ENCODE measurements at places on chromosomes 1 and 21.
A peak's percentile ranks its signal among the peaks of the same experiment; 100 is the strongest.

DNA sequence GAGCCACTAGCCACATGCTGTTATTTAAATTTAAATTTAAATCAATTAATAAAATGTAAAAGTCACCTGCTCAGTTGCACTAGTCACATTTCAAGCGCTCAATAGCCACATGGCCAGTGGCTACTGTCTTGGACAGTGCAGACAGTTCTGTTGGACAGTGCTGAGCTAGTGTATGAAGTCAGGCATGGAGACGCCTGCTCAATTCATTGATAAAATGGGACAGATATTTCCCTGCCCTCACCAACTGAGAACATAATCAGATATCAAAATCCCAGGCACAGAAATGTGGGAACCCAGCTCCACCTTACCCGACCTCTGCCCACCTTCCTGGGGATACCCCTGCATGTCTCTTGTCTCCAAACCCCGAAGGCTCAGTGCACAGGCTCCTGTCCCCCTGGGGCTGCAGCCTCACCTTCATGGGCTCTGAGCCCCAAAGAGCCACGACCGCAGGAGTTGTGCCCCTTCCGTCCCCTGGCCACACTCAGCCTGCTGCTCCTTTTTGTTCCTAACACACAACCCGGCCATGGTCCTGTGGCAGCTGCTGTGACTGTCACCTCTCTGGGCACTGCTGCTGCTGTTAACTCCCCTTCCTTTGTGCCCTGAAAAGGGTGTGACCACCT is 63.5 kb downstream of the TCP10L start:
- DNase-seq: no peak

DNA sequence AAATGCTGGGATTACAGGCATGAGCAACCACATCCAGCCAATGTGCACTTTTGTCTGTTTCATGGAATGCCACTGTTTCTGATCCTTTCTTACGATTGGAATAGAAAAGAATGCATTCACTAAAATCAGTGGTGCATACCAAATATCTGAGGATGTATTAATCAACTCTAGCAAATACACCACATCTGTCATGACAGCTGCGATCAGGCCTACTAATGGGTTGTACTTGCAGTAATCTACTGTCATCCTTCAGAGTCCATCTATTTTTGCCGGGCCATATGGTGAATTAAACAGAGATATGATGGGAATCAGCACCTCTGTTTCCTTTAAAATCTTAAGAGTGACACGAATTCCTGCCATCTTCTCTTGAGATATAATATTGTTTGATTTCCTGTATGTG is 8.5 kb upstream of the USP1 start:
- no peak for DNase-seq

DNA sequence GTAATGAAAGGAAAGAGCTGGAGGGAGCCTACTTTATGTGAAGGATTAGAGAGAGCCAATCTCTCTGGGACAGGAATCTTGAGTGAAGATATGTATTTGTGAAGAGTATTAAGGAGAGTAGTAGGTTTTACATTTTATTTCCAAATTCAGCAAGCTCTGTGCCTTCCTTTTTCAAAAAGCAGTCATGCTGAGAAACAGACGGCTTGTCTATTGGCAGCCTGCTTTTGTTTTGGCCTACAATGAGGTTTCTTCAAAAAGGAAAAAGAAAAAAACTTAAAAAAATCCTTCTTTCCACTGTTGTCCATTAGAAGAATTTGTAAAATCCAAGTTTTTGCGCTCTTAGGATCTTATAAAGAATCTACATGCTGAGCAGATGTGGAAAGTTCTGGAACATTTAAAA is 103.6 kb upstream of the PTGFR start:
- DNase-seq: no peak

DNA sequence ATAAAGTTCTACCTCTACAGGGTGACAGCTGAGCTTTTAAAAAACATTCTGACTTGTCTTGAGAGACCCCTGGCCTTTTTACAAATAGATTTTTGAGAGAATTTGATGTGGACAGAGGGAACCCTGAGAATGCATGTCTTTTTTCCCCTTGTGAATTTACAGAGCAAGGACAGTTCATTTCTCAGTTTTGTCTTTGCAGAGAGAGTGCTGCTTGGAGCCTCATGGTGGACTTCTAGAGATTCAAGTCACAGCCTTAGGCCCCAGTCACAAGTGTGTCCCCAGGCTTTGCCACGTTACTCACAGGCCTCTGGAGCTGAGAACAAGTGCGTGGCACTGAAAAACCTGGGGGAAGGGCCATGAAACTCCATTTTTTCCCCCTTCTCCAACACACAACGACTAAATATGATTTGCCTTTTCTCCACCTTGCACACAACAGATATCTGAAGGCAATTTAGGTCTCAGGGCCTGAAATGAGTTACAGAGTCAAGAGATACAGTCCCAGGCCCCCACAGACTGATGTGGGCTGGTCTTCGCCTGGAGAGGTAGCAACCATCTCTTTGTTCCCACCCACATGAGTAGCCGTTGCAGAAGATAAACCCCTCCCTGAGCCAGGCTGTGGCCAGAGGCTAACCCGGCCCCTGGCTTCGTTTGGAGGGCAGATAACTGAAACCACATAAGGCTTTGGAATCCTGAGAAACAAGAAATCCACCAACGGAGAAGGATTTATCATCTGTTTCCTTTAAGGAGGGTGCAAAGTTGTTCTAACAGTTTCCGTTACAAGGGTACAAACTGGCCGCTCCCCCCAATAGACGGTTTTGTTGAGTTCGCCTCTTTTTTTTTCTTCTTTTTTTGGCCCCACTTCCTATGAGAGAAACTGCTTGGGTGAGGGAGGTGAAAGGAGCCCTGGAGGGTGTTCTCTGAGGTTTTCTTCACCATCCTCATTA is 1.0 kb upstream of the PIGV start:
- peak; percentile 90 for DNase-seq

- DNase-seq: peak; percentile 48
Measured at GRCh38 chr21:46443910-46444309, 14.8 kb upstream of the DIP2A start.

DNA sequence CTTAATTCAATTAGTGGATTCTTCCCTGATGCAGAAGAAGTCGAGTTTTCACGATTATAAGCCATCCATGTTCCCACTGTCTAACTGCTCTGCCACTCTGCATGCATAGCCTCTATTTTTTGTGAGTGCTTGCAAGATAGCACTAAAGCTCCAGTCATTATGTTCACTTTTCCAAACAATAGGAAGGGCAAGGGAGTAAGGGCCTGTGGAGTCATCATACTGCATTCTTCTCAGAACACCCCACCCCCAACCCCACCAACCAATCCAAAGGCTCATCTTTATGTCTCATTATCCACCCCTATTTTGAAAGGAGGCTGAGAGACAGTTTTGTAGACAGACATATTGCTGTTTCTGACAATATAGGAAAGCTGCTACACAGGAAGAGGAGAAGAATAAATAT is 471.7 kb upstream of the ADGRL2 start:
- DNase-seq: no peak

- DNase-seq: no peak
Measured at GRCh38 chr1:5982276-5982675, 9.9 kb downstream of the NPHP4 start.

GRCh38 chr1:104765085-104765484 is 1015.4 kb downstream of the AMY1C start:
- no peak for DNase-seq

DNA sequence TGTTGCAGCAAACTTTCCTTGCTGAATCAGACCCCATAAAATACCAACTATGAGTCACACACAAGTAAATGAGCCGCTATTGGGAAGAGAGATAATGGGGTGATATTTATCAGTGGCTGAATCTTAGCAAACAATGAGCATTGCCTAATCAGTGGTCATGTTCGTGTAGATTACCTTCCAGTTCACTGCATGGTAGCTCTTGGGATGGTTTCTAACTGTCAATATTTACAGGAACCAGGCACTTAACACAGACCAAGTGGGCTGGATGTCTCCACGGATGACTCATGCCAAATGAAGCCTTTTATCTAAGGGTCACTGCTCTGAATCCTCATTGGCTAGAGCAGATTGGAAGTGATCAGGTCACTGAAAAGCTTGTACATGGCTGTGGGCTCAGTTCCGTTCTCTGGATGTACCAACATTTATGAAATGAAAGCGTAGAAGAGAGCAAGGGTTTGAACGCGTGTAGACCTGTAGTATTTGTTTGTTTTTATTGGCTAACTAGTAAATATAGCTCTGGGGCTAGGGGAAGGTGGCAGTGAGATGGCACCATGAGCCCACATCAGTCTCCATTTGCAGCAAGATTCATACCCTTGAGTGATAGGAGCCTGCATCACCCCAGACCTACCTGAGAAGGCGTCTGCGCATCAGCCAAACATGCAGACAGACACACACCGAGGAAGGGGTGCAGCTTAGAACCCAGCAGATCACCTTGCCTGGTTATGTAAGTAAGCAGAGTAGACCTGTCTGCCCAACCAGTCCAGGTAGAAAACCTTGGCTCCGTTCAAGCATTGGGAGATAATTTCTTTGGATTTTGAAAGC is 153.3 kb downstream of the TOMM20 start:
- peak; percentile 40 for DNase-seq

All from sigmoid colon (tissue), 7 donors.